ENCODE measurements at places on chromosomes 12 and 14.
A peak's percentile ranks its signal among the peaks of the same experiment; 100 is the strongest.

GRCh38 chr14:34043627-34044372 is 92.9 kb upstream of the EGLN3 start:
- peak; percentile 56 for DNase-seq

GRCh38 chr14:60183741-60184140 is 18.5 kb upstream of the DHRS7 start:
- DNase-seq, result no peak

DNA sequence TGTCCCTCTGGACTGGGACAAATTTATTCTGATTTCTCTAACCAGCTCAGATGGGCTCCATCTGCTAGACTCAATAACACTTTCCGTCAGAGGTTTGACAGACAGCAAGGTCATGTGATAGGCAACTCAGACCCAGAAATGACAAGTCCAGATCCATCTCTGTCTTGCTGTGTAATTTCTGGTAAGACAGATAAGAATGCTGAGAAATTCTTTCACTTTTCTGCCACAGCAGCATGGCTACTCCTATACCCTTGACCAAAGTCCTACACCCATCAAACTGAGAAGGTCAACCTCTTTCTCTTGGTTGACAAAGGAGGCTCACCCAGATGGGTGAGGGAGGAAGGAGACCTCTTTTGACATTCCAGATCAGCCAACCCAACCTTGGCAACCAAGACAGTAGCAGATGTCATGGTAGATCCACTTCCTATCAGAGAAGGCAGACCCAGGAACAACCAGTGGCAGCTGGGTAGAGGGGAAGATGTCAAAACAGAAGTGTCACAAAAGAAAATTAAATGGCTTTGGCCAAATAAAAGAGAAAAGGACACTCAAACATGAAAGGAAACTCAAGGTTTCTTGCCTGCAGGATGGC is 36.9 kb upstream of the PRKAB1 start:
- no peak for DNase-seq

- DNase-seq, result no peak
Observed at GRCh38 chr12:122449317-122449716, 26.8 kb upstream of the CLIP1 start.

DNA sequence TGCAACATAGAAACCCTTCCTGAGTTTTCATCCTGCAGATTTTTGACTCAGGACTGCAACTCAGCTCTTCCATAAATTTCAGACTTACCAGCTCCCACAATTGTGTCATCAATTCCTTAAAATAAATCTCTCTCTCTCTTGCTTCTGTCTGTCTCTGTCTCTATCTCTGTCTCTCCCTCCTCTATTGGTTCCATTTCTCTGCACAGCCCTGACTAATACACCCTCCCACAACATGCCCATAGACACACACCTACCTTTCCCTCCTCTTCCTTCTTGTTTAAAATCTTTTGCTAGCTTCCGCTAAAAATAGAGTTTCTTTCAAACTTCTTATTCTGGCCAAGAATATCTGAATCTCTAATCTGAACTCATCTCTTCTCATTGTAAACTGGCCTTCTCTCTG is 22.9 kb upstream of the PTHLH start:
- DNase-seq, result no peak

- no peak for DNase-seq
Observed at GRCh38 chr12:46946137-46946536, 120.3 kb upstream of the SLC38A4 start.

DNA sequence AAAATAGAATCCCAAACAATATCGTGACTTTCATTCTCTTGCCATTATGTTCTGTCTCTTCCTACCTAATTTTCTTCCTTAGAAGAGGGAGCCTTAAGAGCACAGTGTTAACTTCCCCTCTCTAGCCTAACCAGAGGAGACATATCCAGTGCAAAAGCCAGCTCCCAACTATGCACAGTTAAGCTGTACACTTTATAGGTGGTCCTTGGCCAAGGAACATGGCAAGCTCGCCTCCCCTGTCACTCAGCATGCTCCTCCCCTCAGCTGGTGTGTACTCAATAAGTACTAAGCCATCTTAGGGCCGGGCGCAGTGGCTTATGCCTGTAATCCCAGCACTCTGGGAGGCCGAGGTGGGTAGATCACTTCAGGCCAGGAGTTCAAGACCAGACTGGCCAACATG is 255.1 kb upstream of the TMPO start:
- no peak for DNase-seq

GRCh38 chr14:95318399-95319311 is 1.1 kb downstream of the CLMN start:
- no peak for DNase-seq

GRCh38 chr12:76255281-76255680 is 92.9 kb downstream of the BBS10 start:
- DNase-seq, result no peak

- DNase-seq, result no peak
Observed at GRCh38 chr14:63867933-63868921, 15.4 kb downstream of the SYNE2 start.

DNA sequence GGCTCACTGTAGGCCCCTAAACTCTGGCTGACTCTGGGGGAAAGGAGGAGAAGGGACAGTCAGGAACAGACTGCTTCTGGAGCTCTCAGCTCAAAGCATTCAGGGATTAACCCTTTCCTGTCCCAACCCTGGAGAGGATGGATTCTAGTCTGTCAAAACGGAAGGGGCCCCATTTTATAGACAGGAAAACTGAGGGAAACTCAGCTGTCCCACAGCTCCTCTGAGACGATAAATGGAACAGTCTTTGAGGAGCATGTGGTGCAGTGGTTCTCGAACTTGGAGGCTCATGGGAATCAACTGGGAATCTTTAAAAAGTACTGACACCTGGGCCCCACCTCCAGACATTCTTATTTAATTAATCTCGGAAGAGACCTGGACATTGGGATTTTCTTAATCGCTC is 23.7 kb downstream of the SRRM4 start:
- no peak for DNase-seq

- no peak for DNase-seq
Observed at GRCh38 chr12:117037289-117038022, 61.8 kb downstream of the TESC start.

- DNase-seq, result no peak
Observed at GRCh38 chr14:31781578-31781977, 220.4 kb downstream of the NUBPL start.

- no peak for DNase-seq
Observed at GRCh38 chr14:64692986-64693809, 11.0 kb upstream of the PLEKHG3 start.

- no peak for DNase-seq
Observed at GRCh38 chr14:77892381-77892871, 92.5 kb downstream of the ADCK1 start.

GRCh38 chr12:11067514-11067913 is 5.4 kb upstream of the TAS2R46 start:
- no peak for DNase-seq

DNA sequence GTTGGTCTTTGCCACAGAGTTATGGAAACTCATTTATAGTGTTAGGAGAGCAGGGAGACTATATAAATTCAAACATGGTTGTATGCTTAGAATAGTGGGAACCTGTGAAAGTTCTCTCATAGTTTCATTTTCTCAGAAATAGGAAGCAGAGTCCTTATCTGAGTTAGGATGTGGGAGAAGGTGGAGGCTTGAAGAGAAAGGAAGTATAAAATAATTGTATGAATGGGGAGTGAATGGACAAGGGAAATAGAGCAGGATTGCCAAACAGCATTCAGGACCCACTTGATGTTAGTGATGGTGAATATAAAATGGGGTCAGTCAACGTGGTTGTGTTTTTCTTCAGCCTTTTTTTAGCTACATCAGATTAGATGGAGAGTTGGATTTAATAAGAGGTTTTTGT is 34.0 kb upstream of the TPH2 start:
- no peak for DNase-seq

DNA sequence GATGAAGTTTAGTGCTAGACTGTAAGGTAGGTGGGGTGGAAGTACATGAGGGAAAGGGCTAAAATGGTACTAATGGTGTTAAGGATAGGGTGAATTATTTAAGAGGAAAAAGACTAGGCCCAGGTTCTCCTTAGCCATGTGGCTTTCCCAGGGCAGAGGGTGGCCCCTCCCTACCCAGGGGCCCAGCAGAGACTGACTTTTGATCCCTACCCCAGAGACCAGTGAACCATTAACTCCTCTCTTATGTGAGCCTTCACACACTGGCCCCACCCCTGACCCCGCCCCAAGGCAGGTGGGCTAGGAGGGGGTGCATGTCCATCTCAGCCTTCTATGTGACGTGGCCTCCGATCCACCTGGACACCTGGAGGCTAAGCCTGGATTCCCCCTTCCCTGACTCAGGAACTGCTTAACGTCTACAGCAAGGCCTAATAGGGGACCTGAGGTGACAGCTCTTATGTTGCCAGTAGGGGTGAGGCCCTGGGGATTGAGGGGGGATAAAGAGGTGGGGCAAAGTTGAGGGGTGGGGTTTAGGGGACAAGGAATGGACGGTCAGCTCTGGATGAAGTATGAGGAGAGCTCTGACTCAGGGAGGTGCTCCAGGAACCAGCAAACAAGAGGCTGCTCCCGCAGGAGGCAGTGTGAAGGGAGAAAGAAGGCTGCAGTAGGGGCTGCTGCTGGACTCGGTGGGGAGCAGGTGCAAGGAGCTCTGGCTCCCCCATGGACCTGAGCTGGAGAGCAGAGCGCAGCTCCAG is 757 bp downstream of the SLC39A5 start:
- DNase-seq, result no peak

GRCh38 chr12:26691234-26691970 is 141.6 kb downstream of the ITPR2 start:
- no peak for DNase-seq

- no peak for DNase-seq
Observed at GRCh38 chr12:24075650-24076049, 126.2 kb upstream of the SOX5 start.

DNA sequence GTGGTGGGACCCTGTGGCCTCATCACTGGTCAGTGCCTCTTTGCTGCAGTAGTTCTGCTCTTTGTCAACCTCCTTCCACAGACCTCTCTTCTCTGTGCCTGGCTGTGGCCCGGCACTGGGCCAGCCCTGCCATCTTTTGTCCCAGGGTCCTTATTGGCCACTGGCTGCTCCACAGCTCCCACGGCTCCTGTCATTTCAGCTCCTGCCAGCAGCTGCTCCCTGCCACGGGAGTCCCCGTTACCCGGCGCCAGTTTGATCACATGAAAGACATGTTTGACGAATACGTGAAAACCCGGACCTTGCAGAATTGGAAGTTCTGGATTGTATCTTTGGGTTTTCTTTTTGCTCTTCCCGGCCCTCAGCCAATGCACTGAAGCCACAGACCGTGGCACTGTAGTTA is 35.4 kb downstream of the IL31 start:
- DNase-seq, result no peak

DNA sequence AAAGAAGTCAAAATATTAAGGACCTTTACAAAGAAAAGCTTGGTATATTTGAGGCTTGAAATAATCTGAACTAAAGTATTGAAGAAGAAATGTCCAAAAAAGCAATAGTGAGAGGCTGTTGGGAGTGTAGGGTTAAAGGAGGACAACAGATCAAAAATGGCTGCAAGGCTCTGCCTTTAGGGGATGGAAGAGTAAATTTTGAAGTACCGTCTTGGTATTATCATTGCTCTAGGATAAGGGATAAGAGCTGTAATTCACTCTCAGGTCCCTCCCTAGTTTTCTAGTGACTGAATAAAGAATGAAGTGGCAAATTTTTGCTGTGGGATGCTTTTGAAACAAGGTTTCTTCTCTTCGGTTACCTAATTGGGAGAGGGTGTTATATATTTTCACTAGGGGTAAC is 38.7 kb downstream of the LEMD3 start:
- DNase-seq, result no peak

DNA sequence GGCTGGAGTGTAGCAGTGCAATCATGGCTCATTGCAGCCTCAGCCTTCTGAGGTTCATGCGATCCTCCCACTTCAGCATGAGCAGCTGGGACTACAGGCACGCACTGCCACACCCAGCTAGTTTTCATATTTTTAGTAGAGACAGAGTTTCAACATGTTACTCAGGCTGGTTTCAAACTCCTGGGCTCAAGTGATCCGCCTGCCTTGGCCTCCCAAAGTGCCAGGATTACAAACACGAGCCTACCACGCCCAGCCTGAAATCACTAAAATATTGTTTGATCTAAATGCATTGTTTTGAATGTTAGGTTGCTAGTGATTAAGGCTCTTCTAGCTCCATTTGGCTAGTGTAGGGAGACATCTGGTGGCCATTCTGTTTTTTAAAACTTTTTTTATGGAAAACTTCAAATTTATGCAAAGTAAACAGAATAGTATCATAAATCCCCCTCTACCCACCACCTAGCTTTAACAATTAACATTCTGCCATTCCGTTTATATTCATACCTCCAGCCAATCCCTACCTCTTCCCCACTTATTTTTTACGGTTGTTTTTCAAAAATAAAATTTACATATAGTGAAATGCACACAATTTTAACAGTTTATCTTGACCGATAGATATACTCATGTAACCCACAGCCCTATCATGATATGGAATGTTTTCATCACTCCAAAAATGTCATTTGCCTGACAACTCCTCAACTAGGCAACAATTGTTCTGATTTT is 37.8 kb downstream of the MYO1H start:
- DNase-seq, result no peak

GRCh38 chr12:52380271-52380694 is 5.2 kb downstream of the KRT84 start:
- DNase-seq, result no peak

GRCh38 chr12:98725476-98726247 is 80.6 kb downstream of the APAF1 start:
- peak; percentile 49 for DNase-seq

GRCh38 chr14:59429790-59430189 is 35.4 kb downstream of the GPR135 start:
- no peak for DNase-seq

DNA sequence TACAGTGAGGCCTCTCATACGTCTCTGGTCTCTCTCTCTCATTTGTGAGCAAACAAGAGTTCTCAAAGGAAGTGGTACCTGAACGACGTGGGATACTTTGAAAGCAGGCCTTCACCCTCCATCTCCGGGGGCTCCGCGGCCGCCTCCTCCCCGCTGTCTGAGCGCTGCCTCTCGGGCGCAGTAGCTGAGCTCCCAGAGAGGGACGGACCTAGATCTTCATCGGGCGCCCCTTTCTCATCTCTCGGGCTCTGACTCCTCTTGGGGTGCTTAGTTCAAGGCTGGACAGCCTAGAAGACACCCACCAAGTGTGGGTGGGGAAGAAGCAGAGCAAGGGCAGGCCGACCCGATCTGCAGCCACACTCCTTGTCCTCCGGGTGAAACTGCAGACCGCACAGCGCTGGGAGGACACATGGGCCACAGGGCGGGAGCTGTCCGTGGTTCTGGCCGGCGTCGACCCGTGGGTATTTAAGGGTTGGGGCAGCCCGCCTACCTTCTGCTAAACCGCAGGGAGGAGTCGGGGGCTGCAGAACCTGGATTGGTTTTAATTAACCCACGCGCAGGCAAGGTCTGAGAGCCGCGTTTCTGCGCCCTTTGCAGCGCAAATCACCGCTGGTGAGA is 92.7 kb downstream of the PAH start:
- DNase-seq, result no peak

DNA sequence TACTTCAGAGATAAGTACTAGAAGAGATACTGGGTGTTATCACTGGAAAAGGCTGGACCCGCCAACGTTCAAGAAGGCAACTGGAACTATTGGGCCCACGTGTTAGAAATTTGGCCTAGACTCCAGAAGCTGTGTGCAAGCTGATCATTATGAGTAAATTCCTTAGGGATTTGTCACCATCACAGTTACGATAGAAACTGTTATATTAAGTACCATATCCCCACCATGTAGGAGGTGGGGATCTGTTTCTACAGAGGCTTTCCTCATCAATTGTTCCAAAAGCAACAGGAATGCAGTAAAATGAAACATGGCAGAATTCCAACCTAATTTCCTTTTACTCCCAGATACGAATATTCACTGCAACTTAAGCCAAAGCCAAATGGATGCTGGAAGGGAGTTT is 170.7 kb downstream of the NOVA1 start:
- no peak for DNase-seq

GRCh38 chr12:6872073-6873048 is 742 bp downstream of the SPSB2 start:
- peak; percentile 79 for DNase-seq
